H7 (cell line): ENCODE measurements at places on chromosomes 4 and X. TPM values are rescaled to one million over a fixed set of nuclear protein-coding genes. Genes with fewer than 3 reads are reported as not detected.

GRCh38 chr4:101019313-101019712 is 328.0 kb downstream of the PPP3CA start:
- DNase-seq: no peak

DNA sequence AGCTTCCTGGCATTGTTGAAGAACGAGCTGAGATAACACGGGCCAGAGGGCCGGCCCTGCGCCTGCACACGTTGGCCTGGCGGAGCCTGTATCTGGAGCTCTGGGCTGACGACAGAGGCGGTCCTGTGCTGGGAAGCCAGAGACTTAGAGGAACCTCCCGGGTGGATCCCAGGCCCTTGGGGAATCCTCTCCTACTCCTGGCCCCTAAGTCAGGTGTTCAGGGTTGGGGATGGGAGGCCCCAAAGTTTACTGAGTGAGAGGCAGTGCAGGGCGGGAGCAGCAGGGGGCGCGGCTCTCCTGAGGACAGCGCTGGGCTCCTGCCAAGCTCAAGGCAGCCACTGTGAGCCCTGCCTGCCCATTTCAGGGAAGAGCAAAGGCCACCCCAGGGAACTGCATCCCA is 2.5 kb upstream of the HTRA3 start:
- DNase-seq: peak; percentile 94

DNA sequence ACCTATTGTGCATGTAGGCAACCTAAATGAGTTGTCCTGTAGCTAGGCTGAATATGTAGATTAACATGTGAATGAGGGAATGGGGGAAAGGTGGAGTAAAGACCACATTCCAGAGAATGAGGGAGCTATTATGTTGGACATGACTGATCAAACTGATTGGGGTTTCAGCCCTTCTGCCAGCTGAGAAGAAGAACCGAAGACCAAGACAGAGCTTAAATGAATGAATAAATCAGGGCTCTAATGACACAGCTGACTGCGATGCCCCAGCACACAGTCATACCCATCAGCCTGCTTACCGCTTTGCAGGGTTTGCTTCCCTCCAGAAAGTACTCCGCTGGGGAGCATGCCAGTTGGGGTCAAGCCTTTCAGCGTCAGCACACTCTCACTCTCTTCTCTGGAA is 315.4 kb downstream of the PPP3CA start:
- peak; percentile 38 for DNase-seq

- DNase-seq: no peak
Measured at GRCh38 chr4:83552924-83553323, 17.0 kb downstream of the GPAT3 start.

DNA sequence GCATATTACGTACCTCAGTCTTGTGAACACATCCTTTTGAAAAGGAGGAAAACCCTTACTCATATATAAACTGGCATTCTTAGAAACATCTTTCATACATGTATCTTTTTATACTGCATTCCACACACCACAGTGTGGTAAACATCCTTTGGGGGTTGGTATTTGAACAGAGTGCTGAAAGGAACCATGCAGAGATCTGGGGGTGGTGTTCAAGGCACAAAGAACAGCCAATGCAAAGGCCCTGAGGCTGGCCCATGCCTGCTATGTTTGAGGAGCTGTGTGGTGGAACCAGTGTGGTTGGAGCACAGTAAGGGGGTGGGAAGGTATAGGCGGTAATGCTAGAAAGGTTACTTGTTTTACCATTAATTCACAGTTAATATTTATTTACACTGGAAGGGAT is 2.0 kb downstream of the ELK1 start:
- no peak for DNase-seq

DNA sequence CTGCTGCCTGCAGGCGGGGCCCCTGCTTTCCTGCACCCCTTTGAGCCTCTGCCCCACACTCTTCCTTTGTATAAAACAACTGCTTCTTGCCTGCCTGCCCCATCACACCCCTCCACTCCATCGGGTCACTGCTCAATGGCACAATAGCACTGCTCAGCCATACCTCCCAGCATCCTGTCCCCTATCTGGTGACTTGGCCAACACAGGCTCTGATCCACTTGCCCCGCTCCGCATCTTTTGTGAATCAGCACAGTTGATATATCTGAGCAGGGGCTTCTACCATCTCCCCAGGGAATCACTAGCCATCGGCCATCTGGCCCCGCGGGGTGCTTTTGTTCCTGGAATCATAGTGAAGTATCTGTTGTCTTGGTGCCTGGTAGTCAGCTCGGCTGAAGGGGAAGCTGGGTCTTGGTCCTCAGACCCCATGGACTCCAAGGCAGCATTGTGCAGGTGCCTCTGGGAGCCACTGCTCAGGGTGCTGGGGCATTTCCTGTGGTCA is 45.3 kb downstream of the MAP7D3 start:
- no peak for DNase-seq

GRCh38 chr4:98706200-98706813 is 47.9 kb upstream of the TSPAN5 start:
- DNase-seq: no peak

- no peak for DNase-seq
Measured at GRCh38 chr4:100244347-100244746, 54.1 kb upstream of the DDIT4L start.

GRCh38 chr4:134024251-134024650 is 177.3 kb downstream of the PABPC4L start:
- DNase-seq: peak; percentile 1

DNA sequence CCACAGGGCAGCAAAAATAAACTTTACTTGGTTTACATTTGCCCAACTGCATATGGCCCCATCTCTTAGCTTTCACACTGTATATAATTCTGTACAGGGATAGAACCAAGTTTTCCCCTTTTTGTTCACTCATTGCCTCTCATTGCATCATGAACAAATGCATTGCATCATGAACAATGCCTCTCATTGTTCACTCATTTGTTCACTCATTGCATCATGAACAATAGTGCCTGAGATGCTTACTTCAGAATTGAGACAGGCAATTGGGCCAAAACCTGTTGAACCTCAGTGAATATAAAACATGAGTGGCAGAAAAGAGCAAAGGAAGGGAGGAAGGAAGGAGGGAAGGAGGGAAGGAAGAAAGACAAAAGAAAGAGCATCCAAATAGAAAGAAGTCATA is 98.2 kb downstream of the SOWAHB start:
- DNase-seq: no peak

DNA sequence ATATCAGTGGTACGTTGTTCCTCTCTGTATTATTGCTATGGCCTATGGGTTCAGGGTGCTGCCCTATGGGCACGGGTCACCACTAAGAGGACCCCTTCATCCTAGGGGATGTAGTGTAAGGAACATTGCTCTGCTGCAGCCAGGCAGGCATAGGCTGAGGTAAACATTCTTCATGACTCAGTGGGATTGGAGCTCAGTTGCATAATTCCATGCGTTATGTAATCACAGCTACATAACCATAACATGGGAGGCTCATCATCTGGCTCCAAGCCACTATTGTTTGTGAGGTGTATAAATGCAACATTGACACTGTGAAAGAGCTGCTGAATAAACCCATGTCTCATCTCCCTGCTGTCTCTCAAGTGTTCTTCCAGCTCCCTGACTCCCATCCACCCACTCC is 375.2 kb downstream of the MAGEE1 start:
- DNase-seq: no peak

DNA sequence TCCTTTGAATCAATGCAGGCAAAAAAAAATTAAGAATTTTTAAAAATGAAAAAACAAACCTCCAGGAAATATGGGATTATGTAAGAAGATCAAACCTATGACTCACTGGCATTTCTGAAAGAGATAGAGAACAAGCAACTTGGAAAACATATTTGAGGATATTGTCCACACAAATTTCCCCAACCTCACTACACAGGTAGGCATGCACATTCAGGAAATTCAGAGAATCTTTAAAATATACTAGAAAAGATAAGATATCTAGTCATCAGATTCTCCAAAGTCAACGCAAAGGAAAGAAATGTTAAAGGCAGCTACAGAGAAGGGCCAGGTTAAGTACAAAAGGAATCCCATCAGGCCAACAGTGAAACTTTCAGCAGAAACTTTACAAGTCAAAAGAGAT is 85.6 kb downstream of the ANTXR2 start:
- no peak for DNase-seq

DNA sequence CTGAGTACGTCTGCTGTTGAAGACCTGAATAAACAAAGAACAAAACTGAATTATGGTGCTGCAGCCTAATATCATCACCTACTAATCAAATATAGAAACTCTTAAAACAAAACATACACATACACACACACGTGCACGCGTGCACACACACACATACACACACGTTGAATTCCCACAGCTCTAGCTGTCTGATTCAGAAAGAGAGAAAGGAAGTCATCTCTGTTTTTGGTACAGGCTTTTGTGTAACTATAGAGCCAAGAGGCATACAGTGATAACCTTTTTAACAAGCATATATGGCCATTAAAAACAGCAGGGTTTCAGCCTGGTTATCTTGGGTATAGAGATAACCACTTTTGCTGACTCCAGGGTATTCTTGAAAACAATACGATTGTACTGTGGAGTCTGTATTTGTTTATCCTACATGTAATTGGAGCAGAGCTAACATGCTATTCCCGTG is 823.2 kb downstream of the CCSER1 start:
- DNase-seq: no peak

DNA sequence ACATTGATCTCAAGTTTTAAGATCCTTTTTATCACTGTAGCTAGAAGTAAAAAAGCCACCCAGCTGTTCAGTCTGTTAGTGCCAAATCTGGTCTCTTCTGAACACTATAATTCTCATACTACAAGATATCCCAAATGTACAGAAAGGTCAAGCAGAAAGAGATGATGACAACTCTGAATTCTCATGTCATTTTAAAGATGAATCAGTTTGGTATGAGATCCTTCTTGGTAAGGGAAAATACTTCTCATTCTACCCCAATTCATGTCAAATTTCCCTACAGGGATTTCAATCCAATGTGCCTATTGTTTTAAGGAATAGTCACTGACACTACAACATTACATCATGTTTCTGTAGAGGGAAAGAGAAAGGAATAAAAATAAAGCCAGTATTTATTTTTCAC is 184.5 kb downstream of the CPEB2 start:
- no peak for DNase-seq

DNA sequence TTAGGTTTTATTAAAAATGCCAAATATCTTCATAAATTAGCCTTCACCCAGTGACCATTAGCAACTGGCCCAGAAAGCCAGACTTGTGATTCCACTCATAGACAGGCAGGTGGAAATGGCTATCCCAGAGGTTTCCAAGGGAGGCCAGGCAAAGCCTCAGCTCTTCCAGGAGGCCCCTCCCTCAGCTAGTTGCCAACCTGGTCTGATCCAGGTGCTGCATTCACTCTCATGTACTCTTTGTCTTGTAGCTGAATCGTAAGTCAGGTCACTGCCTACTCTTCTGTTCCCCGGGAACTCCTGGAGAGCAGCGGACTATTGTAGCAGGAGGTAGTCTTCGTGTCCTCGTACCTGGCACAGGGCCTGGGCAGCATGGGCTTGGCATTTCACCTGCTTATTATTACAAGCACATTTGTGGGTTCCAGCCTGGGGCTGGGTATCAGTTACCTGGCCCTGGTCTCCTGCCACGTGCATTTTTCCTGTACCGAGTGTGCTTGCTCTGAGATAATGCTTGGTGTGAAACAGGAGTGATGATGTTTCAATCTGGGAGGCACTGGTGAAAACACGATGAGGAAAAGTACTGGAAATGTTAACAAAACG is 101.6 kb downstream of the FAM193A start:
- DNase-seq: no peak

DNA sequence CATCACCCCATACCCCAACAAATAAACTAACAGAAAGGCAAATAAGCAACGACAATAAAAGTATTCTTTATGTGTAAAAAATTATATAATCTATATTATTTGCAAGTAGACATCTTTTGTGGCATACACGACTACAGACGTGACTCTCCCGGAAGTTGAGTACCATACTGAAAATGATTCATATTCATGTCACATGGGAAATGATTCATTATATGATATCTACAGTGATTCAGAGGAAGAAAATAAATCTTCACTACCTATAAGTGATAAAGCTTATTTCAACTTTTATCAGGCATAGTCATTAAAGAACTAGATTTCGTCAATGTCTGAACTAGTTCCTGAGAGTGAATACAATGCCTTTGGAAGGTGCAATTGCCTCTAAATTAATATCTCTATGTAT is 4.6 kb upstream of the ANTXR2 start:
- DNase-seq: no peak

- peak; percentile 67 for DNase-seq
Measured at GRCh38 chrX:154398668-154399526, 720 bp downstream of the RPL10 start.

DNA sequence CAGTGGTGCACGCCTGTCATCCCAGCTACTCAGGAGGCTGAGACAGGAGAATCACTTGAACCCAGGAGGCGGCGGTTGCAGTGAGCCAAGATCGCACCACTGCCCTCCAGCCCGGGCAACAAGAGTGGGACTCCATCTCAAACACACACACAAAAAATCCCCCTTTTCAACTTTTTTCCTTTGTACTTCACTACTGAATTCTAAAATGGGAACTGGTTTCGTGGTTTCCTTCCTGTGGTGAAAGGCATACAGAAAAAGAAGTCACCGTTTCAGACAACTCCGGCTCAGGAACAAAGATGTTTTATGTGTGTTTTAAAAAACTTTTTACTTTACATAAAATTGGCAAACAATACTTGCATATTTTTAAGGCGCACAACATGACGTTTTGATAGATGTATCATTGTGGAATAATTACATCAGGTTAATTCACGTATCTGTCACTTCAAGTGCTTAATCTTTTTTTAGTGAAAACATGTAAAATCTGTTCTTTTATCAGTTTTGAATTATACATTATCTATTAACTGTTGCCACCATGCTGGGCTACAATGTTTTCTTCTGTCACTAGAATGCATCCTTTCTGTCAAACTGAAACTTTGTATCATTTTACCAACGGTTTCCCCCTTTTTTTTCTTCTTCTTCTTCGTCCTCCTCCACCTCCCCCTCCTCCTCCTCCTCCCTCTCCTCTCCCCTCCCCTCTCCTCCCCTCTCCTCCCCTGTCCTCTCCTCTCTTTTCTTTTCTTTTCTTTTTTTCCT is 186.0 kb downstream of the CRLF2 start:
- DNase-seq: no peak

- no peak for DNase-seq
Measured at GRCh38 chr4:152999346-153000075, 63.4 kb downstream of the FHDC1 start.

- peak; percentile 60 for DNase-seq
Measured at GRCh38 chr4:1576961-1577821, 106.9 kb downstream of the FAM53A start.

DNA sequence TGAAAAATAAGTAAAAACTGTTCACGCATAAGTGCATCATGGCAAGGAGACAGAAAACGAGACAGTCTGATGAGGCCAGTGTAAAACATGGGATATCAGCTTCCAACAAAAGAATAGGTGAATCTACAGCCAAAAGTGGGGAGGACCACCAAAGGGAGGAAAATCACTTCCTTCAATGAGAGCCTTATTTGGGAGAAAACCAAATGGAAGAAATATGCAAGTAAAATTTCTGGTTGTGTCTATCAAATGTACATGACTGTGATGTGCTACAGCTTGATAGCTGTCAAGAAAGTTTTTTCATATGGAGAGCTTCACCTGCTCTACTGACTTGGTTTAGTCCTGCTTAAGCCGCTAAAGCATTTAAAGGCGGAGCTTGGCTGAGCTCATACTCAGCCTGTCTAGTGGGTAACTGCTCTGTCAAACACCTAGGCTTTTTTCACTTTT is 66.2 kb downstream of the MAGEA1 start:
- DNase-seq: peak; percentile 28

Gene GABRQ
- total RNA-seq: 3.5 and 3.8 TPM in 2 replicates

Gene SORCS2
- total RNA-seq: 2.0 and 4.9 TPM in 2 replicates

Gene MED14
- total RNA-seq: 54.4 and 88.3 TPM in 2 replicates

Gene TLR6
- total RNA-seq: under 0.01 TPM in 1 of 2 replicates, not detected in the other

Gene SCML1
- 1.9 and 2.3 TPM in 2 replicates for total RNA-seq

Gene DYNLT3
- 6.7 and 8.7 TPM in 2 replicates for total RNA-seq

Gene STPG2
- 0.03 and 0.22 TPM in 2 replicates for total RNA-seq

Gene EXOC1L
- not detected in 2 replicates for total RNA-seq

Gene CXCL11
- not detected in 2 replicates for total RNA-seq

Gene REELD1
- total RNA-seq: 0.14 TPM in 1 of 2 replicates, not detected in the other
